ENCODE measurements at places on chromosomes 4 and X. TPM values are rescaled to one million over a fixed set of nuclear protein-coding genes. Genes with fewer than 3 reads are reported as not detected.

- DNase-seq = no peak
- no peaks in the 10 kb centered on the region for H3K27me3 ChIP-seq
- no peak overlapping the region for H3K4me3 ChIP-seq
- H3K36me3 ChIP-seq = no peaks in the 10 kb centered on the region
- H3K27ac ChIP-seq = no peak overlapping the region
These were observed 2.8 kb downstream of the NLRP2B start for GRCh38 chrX:57677132-57677858.

- no peak for DNase-seq
- H3K4me3 ChIP-seq = peak overlapping the region; percentile 40
- no peaks in the 10 kb centered on the region for H3K27me3 ChIP-seq
These were observed 14.3 kb upstream of the MTNR1A start for GRCh38 chr4:186569533-186570192.

DNA sequence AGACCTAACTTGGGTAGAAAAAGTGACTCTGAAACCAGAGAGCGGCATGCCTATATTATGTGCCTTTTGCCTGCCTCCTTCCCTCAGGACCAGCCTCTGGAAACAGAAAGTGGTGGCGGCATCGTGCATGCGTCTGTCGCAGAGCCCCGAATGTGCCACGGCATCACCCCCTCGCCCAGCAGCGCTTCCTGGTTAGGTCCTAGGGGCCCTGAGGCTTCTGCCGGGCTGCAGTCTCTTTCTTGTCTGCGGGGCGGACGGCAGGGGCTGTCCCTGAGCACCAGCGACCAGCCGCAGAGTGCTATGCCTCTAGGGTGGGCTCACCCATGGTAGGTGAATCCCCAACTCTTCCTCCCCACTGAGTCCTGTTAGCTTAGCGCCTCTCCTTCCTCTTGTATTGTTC, 68.7 kb downstream of the VSIG4 start:
- peaks cover 5% of the 10 kb centered on the region for H3K27me3 ChIP-seq
- no peak overlapping the region for H3K4me3 ChIP-seq
- no peak overlapping the region for H3K27ac ChIP-seq
- no peak for DNase-seq
- no peaks in the 10 kb centered on the region for H3K4me1 ChIP-seq
- H3K36me3 ChIP-seq = no peaks in the 10 kb centered on the region

DNA sequence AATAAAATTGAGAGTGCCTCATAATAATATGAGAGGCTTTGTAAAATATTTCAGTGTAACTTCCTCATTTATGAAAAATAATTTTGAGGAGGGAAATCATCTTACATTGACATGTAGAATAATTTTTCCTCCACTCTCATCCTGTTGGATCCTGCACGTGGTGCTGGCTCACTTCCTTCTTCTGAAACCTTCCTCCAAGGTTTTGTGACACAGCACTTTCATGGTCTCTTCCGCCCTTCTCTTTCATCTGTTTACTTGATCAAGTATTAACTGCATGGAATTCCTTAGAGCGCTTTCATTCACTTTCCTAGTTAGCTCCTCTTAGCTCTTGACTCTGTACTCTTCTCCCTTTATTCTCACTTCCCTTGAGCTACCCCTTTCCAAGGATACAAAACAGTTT, 246.5 kb downstream of the RAPGEF2 start:
- no peaks in the 10 kb centered on the region for H3K4me1 ChIP-seq
- H3K27ac ChIP-seq = no peak overlapping the region
- no peak overlapping the region for H3K4me3 ChIP-seq
- no peak for DNase-seq
- H3K27me3 ChIP-seq = no peaks in the 10 kb centered on the region
- H3K36me3 ChIP-seq = peaks cover 12% of the 10 kb centered on the region

DNA sequence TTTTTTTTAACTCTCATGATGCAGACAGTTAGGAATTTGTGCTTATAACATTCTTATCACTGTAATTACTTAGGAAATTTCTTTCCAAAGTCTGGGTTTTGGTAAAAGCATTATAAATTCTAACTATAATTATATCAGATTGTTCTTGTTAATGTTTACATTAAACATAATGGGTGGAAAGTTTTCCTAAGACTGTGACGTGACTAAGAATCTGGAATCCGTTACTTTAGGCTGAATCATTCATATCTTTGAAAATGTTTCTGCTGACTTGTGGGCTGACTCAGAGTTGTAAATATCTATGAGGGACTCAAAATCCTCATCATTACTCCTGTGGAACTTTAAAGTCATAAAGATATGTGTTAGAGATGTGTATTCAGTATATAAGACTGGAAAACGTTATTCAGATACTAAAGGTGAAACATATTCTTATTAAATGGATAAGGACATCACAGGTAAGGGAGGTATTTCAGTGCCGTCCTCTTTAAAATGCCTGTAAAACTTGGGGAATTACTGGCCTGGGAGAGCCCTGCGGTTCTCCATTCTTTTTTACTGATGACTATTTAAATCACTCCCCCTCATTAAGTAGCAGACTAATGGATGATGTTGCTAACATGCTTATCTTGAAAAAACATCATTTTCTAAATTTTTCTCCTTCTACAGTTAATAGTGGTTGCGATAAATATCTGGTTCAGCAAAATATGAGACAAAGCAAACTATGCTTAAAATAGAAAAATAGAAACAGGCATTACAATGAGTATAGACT, 159.0 kb downstream of the DCLK2 start:
- no peak overlapping the region for H3K27ac ChIP-seq
- H3K36me3 ChIP-seq = no peaks in the 10 kb centered on the region
- no peak for DNase-seq
- no peaks in the 10 kb centered on the region for H3K27me3 ChIP-seq

- H3K27me3 ChIP-seq = no peaks in the 10 kb centered on the region
- H3K4me3 ChIP-seq = no peak overlapping the region
- peaks cover 32% of the 10 kb centered on the region for H3K4me1 ChIP-seq
- H3K27ac ChIP-seq = no peak overlapping the region
- no peaks in the 10 kb centered on the region for H3K36me3 ChIP-seq
These were observed 203.1 kb downstream of the BCOR start for GRCh38 chrX:39894683-39895082.

DNA sequence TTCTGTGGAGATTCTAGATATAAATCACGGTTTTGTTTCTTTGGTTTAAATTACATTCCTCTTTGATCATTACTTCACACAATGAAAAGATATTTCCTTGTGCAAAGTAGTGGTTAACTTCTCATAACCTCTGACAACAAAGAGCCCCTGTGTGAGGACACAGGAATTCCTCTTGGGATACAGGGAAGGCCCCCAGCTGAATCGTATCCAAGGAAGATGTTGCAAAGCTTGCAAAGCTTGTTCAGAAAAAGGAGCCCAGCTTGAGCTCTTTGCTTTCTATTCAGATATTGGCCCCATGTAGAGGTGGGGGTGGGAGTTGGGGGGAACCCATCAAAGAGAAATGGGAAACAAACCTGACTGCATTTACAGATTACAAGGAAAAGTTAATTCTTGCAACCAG, 145.7 kb downstream of the RELL1 start:
- no peaks in the 10 kb centered on the region for H3K27me3 ChIP-seq
- H3K27ac ChIP-seq = no peak overlapping the region
- no peak overlapping the region for H3K4me3 ChIP-seq

DNA sequence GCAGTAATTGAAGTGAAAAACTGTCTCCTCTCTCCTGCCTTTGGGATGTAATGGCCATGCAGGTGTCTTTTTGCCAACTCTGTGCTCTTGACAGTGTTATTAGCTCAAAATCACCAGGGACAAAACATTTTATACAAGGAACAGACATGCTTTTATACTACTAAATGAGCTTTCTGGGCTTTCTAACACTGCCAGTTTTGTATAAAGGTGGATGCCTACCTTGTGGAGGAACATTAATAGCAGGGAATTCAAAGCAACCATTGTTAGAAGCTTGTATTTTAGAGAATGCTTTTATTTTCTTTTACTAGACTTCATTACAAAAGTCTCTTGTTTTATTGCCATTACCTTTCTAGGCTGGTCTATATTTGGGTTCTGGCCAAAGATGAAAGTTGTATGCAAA, 54.7 kb upstream of the ARSJ start:
- no peaks in the 10 kb centered on the region for H3K4me1 ChIP-seq
- no peak for DNase-seq
- H3K36me3 ChIP-seq = no peaks in the 10 kb centered on the region
- no peaks in the 10 kb centered on the region for H3K27me3 ChIP-seq

GRCh38 chr4:2931512-2932301, 31.5 kb downstream of the NOP14 start:
- H3K27ac ChIP-seq = no peak overlapping the region
- peaks cover 17% of the 10 kb centered on the region for H3K4me1 ChIP-seq
- H3K4me3 ChIP-seq = no peak overlapping the region
- H3K36me3 ChIP-seq = peaks cover 43% of the 10 kb centered on the region
- no peak for DNase-seq

CENPVL2 gene
- not detected for polyA plus RNA-seq

- peak within 1 kb of the TSS; percentile 70 for H3K4me3 ChIP-seq
- no peaks in the 10 kb centered on the region for H3K27me3 ChIP-seq
- H3K36me3 ChIP-seq = no peaks in the 10 kb centered on the region
These were observed at the start of gene IDUA for GRCh38 chr4:986879-987623. IDUA (plus strand) TSS chr4:987044; CDS start chr4:987085, 41 bp downstream.

DNA sequence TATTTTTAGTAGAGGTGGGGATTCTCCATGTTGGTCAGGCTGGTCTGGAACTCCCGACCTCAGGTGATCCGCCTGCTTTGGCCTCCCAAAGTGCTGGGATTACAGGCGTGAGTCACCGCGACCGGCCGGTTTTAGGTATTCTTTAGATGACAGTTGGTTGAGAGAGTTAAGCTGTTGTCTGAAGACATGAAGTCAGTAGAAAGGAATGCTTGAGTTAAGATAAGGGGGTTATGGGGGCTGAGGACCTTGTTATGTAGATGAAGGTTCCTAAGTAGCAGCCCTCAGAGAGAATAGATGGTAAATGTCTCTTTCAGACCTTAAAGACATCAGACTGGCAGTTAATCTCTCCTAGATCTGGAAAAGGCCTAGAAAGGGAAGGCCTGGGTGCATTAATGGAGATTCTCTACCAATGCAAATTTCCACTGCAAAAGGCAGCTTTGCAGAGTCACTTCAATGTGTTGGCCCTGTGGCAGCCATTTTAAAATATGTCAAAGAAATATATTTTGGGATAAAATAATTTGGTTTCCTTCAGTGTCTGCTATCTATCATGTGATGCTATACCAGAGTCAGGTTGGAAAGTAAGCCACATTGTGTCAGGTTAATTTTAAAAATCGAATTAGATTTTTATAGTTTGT, 6.4 kb upstream of the ZNF674 start:
- H3K36me3 ChIP-seq = no peaks in the 10 kb centered on the region
- no peak overlapping the region for H3K27ac ChIP-seq
- DNase-seq = no peak
- H3K27me3 ChIP-seq = no peaks in the 10 kb centered on the region
- H3K4me3 ChIP-seq = no peak overlapping the region

GRCh38 chrX:141669689-141670088, 28.9 kb downstream of the SPANXD start:
- no peak overlapping the region for H3K27ac ChIP-seq
- peaks cover 3% of the 10 kb centered on the region for H3K4me1 ChIP-seq
- no peak overlapping the region for H3K4me3 ChIP-seq
- DNase-seq = no peak
- H3K36me3 ChIP-seq = no peaks in the 10 kb centered on the region

DNA sequence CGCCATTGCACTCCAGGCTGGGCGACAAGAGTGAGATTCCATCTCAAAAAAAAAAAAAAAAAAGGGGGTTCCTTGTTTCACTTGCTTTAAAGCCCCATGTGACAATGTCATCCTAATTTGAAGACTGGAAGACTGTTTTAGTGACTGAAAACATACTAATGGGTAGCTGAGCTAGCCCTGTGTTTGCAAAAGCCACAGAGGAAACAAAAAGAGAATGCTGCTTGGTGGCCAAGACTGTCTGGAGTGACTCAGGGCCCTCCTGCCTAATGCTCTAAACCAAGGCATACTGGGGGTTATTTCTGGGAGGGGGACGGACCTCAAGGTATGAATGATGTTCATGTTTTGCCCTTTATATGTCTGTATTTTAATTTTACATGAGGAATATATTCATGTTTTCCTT, 16.0 kb downstream of the HPSE start:
- peaks cover 10% of the 10 kb centered on the region for H3K4me1 ChIP-seq
- no peak for DNase-seq
- no peaks in the 10 kb centered on the region for H3K27me3 ChIP-seq
- peaks cover 7% of the 10 kb centered on the region for H3K36me3 ChIP-seq
